Subcutaneous adipose tissue (tissue), 4 donors: ENCODE measurements at places on chromosomes 4 and X. TPM values are rescaled to one million over a fixed set of nuclear protein-coding genes. Genes with fewer than 3 reads are reported as not detected.

ATG4A gene
- total RNA-seq = 10.7 TPM

ERVMER34-1 gene
- total RNA-seq = not detected

PHKA1 gene
- 3.3 TPM for total RNA-seq

EMD gene
- 37.9 TPM for total RNA-seq
